ENCODE measurements at places on chromosomes 4 and X. TPM values are rescaled to one million over a fixed set of nuclear protein-coding genes. Genes with fewer than 3 reads are reported as not detected.

The SLIT2 gene
- 5.5 TPM for total RNA-seq

The SMR3B gene
- total RNA-seq, result not detected

The PCYT1B gene
- 3.2 TPM for total RNA-seq

The NMU gene
- 3.5 TPM for total RNA-seq

The CFI gene
- 1.3 TPM for total RNA-seq

The EVC gene
- total RNA-seq, result 16.5 TPM

The DIAPH2 gene
- 12.1 TPM for total RNA-seq

The SATL1 gene
- total RNA-seq, result not detected

The PCDH19 gene
- not detected for total RNA-seq

The TRIM60 gene
- total RNA-seq, result not detected

The HSFX3 gene
- total RNA-seq, result not detected

The KLKB1 gene
- not detected for total RNA-seq

The L1CAM gene
- 30.0 TPM for total RNA-seq

The XK gene
- 0.15 TPM for total RNA-seq

The TAF7L gene
- 0.17 TPM for total RNA-seq

The FAM184B gene
- not detected for total RNA-seq

The UGT2B11 gene
- not detected for total RNA-seq

The TMEM35A gene
- 5.5 TPM for total RNA-seq

The CLDN34 gene
- total RNA-seq, result not detected

The F9 gene
- not detected for total RNA-seq

The PDZD4 gene
- total RNA-seq, result 0.50 TPM

The CT45A10 gene
- not detected for total RNA-seq

The BCLAF3 gene
- total RNA-seq, result 0.84 TPM

The OPRPN gene
- not detected for total RNA-seq

The WDR17 gene
- total RNA-seq, result 1.3 TPM

The PRDM5 gene
- total RNA-seq, result 8.0 TPM

The TBX22 gene
- not detected for total RNA-seq

The IL15 gene
- 2.0 TPM for total RNA-seq

The TLR10 gene
- not detected for total RNA-seq

The SHISA3 gene
- total RNA-seq, result 2.7 TPM

The INTU gene
- total RNA-seq, result 1.3 TPM

The PDGFC gene
- total RNA-seq, result 37.5 TPM

All from bronchus fibroblast of lung (primary cell).